Psoas muscle (tissue), 8 donors: ENCODE measurements at places on chromosomes 2 and 18.

- DNase-seq, result no peak
Observed at GRCh38 chr2:218289639-218290315, 2.5 kb downstream of the TMBIM1 start.

DNA sequence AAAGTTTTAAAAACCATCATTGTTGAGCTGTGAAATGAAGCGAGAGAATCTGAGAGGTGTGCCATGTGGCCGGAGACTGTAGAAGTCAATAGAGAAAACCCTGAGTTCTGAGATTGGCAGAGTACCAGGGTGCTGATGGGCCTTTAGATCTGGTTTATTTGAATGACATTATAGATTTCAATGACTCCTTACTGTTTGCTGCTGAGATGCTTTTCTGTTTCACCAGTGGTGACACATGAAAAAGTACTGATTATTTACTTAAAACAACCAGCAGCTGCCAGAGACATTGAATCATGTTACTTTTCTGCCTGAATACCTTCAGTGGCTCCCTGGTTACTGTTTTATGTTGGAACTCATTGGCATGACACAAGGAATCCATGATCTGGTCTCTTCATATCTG, 602.7 kb upstream of the ZNF804A start:
- no peak for DNase-seq

- DNase-seq, result no peak
Observed at GRCh38 chr2:7730449-7730848, 813.2 kb downstream of the RNF144A start.

GRCh38 chr2:172846551-172846950, 110.9 kb downstream of the RAPGEF4 start:
- no peak for DNase-seq

DNA sequence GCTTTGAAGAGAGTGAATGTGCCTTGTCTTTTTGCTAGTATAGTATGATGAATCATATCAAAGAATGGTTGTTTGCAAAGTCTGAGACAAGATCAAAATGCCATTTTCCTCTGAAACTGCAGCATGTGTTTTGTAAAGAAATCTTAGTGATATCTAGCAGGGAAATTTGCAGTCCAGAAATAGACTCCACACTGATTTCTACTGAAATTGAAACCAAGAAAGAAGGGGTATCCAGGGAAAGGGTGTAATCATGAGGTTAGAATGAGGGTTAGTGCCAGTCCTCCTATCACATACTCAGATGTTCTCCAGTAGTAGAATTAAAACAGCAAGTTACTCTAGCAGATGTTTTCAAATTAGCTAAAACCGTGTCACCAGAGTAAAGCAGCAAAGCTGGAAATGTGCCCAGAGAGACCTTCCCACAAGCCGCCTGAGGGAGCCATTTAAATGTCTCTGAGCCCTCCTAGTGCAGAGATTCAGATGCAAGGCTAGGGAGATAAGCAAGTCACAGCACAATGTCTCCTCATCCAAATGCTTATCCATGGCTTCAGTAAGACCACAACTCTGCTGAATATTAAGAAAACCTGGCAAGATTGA, 4.9 kb downstream of the DLGAP1 start:
- DNase-seq, result no peak

GRCh38 chr2:25855065-25855464, 23.2 kb downstream of the ASXL2 start:
- no peak for DNase-seq

- DNase-seq, result no peak
Observed at GRCh38 chr2:139790807-139791752, 1010.9 kb upstream of the NXPH2 start.

- no peak for DNase-seq
Observed at GRCh38 chr2:96916646-96917543, 47.0 kb upstream of the SEMA4C start.

- DNase-seq, result no peak
Observed at GRCh38 chr2:225008935-225009334, 33.3 kb downstream of the DOCK10 start.

DNA sequence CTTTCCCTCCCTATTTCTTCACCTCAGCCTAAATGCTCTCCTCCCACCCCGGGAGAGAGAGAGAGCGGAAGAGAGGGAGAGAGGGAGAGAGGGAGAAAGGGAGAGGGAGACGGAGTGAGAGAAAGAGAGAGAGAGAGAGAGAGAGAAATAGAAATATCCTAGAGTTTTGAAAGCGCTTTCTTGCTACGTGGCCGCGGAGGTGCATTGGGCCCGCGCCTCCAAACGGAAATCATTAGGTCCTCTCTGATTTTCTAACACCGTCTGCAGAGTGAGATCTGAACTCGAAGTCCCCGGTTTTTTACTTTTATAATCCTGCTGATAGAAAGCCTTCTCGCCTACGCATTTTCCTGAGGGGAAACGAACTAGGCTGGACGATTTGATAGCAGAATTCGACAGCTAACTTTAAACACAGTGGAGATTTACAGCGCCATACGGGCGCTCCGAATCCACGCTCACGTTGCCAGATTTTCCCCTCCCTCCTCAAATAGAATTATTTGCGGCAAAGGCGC, 903 bp upstream of the EVX2 start:
- no peak for DNase-seq

DNA sequence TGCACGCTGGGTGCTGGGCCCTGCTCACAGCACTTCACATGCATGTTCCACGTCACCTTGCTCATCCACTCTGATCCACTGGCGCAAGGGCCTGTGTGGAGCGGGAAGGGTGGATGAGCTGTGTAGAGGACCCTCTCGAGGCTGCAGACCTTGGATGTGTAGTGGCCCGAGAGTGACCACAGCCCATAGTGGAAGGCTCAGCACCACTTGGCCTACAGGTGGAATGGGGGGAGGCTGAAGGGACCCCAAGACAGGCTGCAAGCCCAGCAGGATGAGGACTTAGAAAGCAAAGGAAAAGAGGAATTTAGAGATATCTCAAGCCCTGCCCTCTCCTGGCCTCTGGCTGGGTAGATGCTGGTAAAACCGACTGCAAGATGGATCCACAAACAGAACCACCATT, 175.9 kb upstream of the COPS8 start:
- DNase-seq, result no peak

- peak; percentile 61 for DNase-seq
Observed at GRCh38 chr2:46339676-46340459, 42.7 kb downstream of the EPAS1 start.

- DNase-seq, result peak; percentile 10
Observed at GRCh38 chr2:120902592-120902991, 166.9 kb downstream of the GLI2 start.

- DNase-seq, result no peak
Observed at GRCh38 chr2:196750291-196750923, 49.1 kb downstream of the GTF3C3 start.

GRCh38 chr2:236882930-236883329, 202.8 kb upstream of the COPS8 start:
- DNase-seq, result no peak

DNA sequence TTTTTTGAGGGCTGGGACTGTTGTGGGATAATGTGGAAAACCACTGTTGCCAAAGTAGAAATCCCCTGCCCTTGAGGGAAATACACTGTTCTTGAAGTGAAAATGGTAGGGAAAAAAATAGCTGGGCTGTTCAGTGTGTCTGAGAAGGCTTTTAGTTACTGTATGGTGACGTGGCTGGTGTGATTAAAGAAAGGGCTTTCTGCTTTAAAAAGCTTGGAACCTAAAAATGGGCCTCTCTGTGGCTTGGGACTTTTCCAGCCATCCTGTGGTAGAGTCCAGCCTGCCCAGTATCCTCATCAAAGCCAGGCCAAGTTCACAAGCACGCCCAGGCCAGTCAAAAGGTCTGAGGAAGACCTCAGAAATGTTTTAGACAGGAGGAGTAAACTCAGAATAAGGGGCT, 6.8 kb downstream of the MGAT5 start:
- DNase-seq, result no peak

- DNase-seq, result no peak
Observed at GRCh38 chr18:34729740-34730355, 19.8 kb downstream of the DTNA start.

DNA sequence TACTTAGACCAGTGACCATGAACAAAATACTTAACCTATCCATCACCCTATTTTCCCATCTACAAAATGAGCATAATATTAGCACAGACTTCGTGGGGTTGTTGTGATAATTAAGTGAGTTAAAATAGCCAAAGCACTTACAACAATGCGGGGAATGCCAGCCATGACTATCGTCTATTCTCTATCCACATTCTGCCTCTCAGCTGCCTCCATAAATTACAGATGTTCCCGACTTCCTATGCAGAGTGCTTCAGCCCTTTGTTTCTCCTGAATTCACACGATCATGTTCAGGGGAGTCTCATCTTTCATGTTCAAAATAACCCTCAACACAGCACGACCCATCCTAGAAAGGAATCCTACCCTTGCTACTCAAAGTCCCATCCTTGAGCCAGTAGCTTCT, 211.6 kb downstream of the EN1 start:
- no peak for DNase-seq

GRCh38 chr2:9754532-9754887, 88.8 kb upstream of the TAF1B start:
- no peak for DNase-seq

DNA sequence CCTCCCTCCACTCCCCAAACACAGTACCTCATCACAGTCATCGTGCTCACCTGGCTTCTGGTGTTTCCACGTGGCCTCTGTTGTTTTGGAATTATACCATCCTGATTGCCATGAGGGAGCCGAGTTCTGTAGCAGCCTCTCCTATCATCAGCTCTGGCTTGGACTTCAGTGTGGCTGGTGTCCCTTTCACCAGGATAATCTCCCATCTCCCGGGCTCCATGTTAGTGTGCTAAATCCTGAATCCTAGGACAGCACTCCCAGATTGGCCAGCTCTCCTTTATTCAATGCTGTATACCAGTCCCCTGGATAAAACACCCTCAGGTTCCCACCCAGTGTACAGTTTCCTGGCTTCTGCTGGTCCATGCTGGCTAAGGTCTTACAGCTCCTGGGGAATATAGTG, 53.3 kb downstream of the LONRF2 start:
- no peak for DNase-seq

- no peak for DNase-seq
Observed at GRCh38 chr2:213010106-213010779, 141.2 kb downstream of the IKZF2 start.

DNA sequence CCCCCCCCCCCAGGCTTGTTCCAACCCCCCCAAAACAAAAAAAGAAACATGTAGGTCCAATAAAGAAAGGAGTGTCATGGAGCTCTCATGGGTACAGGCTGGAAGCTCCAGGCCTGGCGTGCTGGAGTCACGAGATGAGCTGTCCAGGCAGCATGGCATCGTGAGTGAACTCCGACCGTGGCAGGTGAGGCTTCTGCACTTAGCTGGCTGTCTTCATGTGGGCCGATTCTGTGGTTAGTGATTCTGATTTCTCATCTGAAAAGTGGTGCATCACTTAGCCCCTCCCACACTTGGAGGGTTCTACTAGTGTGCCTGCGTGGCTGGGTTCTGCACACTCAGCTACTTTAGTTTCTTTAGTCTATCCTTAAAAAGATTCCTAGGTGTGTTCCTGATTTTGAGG, 126.4 kb upstream of the MGAT5 start:
- no peak for DNase-seq
